Stimulated activated CD4-positive, alpha-beta T cell treated with anti-CD3 and anti-CD28 coated beads, Interleukin-12 subunit alpha, Interleukin-12 subunit beta, amount 100 ng/mL, for 48 hours (primary cell): ENCODE measurements at places on chromosomes 5 and 9.
A peak's percentile ranks its signal among the peaks of the same experiment; 100 is the strongest.

GRCh38 chr5:8767746-8768145 is 778.1 kb downstream of the SEMA5A start:
- DNase-seq: no peak

- DNase-seq: no peak
Observed at GRCh38 chr5:142587354-142587965, 98.4 kb downstream of the FGF1 start.

DNA sequence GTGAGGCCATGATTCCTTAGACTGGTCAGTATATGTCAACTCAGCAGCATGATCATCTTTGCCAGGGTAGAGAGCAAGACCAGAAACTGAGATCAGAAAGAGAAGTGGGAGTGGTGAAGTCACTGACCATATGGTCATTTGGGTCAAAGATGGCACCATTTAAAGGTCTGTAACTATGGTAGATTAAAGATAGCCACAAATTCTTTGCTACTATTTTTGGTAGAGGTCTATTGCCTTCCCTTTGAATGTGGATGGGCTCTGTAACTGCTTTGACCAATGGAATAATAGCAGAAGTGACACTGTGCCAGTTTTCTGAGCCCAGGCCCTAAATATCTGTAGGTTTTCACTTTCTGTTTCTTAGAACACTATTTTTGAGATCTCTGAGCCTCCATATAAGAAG is 117.6 kb downstream of the PCSK1 start:
- no peak for DNase-seq

- peak; percentile 2 for DNase-seq
Observed at GRCh38 chr5:60287174-60287771, 393.7 kb upstream of the PDE4D start.

DNA sequence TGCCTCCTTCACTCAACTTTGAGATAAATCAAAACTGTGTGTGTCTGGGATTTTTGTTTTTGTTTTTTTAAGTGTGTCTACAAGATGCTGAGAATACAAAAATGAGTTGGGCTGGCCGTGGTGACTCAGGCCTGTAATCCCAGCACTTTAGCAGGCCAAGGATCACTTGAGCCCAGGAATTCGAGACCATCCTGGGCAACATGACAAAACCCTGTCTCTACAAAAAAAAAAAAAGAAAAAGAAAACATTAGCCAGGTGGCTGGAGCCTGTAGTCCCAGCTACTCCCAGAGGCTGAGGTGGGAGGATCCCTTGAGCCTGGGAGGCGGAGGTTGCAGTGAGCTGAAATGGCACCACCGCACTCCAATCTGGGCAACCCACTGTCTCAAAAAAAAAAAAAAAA is 21.0 kb downstream of the HNRNPK start:
- no peak for DNase-seq

DNA sequence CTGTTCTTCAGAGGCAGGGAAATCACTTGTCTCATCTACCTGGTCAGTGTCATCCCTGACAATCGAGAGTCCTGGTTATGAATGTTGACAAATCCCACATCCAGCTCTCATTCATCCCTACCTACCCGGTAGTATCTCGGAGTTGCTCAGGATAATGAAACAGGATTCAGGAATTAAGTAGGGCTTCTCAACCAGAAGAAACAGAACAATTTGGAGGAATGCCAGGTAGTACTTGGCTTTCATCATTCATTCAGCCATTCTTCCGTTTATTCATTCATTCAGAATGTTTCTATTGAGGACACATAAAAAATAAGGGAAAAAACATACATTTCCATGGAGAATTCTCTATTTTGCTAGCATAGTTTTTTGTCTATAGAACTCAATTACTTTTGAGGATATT is 195.0 kb downstream of the ARHGEF28 start:
- no peak for DNase-seq

DNA sequence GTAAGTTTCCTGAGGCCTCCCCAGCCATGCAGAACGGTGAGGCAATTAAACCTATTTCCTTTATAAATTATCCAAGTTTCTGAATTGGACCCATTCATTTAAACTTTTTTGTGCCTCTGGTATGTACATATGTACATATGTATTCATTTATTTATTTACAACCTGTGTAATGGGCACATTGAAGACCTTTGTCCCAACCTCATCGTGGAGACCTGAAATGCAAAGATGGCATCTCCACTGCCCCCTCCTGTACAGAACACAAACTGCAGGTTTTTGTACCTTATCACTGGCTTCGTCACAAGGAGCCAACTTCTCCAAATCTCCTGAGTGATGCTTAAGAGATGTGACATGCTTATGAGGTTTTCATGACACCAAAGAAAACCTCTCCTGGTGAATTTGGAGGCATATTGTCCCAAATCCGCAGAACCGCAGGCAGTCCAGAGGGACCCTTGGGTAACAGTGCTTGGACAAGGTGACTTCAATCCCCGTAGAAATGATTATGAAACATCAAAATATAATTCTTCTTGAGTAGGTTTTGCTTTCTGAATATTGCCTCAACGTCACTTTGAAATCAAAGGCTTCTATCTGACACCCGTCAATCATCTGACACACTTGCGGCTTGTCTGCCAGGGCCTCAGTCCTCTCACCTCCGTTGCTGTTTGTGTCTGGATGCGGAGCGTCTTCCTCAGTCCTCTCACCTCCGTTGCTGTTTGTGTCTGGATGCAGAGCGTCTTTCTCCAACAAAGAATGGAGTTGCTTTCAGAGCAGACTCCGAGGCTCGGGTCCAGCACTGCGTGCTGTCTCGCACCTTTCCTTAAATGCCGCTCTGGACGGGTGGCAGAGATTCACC is 135.0 kb upstream of the IRX4 start:
- no peak for DNase-seq

GRCh38 chr9:114905170-114905940 is 25.0 kb downstream of the TNFSF8 start:
- DNase-seq: no peak

DNA sequence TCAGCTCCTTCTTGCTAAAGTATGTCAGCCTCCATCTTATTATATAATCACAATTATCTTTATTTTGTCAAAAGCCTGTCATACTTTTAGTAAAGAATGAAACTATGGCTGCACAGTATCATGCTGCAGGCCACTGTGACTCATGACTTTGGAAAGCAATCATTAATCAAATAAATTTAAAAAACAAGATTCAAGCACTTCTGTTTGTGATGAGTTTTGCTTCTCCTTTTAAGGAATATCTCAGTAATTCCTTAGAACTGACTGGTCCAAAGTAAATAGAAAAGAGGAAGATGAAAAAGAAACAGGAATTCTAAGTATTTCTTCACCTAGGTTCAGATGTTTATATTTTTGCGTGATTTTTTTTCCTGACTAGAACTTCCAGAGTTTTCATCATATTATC is 83.1 kb downstream of the EDIL3 start:
- no peak for DNase-seq

- no peak for DNase-seq
Observed at GRCh38 chr5:153157156-153157555, 333.3 kb upstream of the GRIA1 start.

DNA sequence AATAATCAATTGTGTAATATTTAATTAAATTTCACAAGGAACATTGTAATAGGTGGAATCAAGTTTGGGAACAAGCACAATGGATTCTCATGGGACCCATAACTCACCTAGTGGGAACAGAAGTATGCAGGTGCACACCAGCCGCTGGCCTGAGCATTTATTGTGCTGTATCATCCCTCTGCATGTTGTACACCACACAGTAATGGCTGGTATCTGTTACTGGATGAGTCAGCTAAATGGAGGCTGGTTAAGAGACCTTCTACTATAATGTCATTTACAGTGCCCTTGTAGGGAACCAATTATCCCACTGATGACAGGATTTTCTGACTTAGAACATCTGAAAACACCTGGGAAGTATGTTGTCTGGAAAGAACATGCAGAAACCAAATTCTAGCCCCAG is 3.2 kb upstream of the MAP3K1 start:
- DNase-seq: no peak
